Hematopoietic multipotent progenitor cell treated with erythropoietin and hydrocortisone succinate and interleukin-3 and kit ligand, for 17 days (in vitro differentiated cells): ENCODE measurements at places on chromosomes 4 and X.

DNA sequence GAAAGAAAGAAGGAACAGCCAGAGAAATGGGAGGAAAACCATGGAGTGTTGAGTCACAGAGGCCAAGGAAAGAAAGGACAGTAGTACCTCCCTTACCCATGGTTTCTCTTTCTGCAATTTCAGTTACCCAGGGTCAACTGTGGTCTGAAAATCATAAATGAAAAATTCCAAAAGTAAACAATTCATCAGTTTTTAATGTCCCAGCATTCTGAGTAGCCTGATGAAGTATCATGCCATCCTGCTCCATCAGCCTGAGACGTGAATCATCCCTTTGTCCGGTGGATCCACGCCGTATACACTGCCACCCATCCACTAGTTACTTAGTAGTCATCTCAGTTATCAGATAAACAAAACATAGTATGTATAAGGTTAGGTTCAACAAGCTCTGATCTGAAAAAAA lies 114.2 kb downstream of the COMMD8 start:
- no peak for DNase-seq

- peak; percentile 10 for DNase-seq
Measured at GRCh38 chrX:130594453-130594916, 192.7 kb downstream of the RBMX2 start.

DNA sequence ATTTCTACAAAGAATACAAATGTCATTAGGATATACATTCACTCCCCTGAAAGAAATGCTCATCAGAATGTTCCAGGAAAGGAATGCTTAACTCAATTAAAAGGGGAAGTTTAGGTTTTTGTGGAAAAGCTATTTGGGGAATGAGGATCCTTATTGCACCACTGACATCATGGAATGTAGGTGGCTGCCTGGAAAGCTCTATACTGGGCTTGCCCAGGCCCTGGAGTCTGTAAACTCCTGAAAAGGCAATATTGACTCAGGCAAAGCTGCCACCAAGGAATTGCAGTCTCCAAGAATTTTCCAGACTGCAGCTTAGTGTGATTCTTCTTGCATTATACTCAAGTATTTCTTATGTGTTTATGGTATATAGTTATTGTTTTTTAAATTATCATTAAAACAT lies 15.7 kb downstream of the DAPP1 start:
- DNase-seq, result no peak

DNA sequence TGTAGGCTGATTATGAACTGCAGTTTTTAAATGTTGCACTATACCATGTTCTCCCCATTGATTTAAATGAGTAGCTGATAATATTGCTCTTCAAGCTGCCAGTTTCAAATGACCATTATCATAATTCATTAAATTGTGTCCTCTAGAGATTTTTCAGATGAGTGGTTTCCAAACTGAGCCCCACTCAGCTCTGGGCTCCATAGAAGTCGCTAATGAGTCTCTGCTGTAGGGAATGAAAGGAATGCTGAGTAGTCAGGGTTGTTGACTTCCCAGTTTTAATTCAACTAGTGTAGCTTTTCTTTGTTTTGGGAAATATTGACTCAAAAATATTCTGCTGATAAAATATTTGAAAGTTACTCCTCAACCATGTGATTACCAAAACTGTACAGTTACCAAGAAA lies 1081.1 kb downstream of the ARAP2 start:
- no peak for DNase-seq

DNA sequence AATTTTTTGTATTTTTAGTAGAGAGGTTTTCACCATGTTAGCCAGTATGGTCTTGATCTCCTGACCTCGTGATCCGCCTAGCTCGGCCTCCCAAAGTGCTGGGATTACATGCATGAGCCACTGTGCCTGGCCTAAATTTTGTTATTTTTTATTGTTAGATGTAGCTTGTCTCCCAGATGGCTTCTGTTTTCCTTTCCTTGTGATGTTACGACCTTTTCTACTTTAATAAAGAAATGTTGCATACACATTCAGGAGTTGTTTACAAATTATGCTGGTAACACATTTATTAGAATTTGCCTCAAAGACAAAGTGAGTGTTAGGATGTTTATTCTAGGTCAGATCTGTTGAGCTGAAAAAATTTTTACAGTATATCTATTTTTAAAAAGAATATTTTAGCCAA lies 18.4 kb downstream of the PDLIM5 start:
- DNase-seq, result no peak

- no peak for DNase-seq
Measured at GRCh38 chr4:24672880-24673279, 88.5 kb upstream of the DHX15 start.

GRCh38 chr4:68951806-68952585 lies 392 bp upstream of the UGT2A3 start:
- no peak for DNase-seq

DNA sequence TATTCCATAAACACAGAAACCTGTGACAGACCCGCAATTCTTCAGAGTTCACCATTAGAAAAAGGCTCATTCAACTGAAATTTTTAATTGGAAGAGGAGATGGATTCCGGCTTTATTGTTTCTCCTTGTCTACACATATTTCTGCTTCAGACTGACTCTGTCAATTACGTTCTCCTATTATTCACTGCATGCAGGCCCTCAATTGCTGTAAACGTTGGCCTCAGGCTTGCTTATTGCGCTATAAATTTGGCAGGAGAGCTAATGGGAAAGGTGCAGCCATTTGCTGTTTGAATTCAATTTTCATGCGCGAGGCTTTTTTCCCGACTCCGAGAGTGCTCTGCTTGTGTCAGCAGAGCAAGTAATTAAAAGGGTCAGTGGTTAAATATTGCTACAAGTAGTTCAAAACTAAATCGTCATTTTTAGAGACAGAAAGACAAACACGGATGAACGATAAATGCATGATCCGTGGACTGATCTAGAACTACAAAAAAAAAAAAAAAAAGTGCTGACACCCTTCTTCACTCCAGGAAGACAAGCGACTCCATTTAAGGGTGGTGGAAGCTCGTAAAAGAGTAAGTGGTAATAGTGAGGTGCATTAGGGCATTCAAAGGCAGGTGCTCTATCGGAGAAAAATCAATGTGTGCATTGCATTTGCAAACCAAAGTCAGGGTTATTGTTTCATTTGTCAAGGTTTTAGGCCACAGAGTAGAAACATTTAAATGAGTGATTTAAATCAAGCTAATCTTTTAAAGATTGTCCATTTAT lies 841.6 kb upstream of the FRG1 start:
- DNase-seq, result no peak

DNA sequence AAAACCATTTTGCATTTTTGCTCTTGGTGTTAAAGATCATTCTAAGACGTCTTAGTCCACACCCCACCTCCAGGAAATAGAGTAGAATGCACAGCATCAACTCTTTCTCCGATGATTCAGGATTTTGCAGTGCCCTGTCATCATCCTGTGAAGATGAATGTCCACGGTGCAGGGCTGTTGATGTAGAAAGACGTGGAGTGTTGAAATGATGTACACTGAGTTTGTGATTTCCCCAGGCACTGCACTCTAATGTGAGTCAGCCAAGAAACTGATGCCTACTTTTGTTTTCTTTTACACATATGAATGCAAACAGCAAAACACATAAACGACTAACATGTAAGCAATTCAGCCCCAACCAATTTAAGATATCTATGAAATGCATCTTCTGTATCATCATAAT lies 10.5 kb downstream of the LGI2 start:
- DNase-seq, result no peak

GRCh38 chr4:5166377-5166776 lies 115.1 kb downstream of the STK32B start:
- no peak for DNase-seq

- DNase-seq, result no peak
Measured at GRCh38 chr4:131304686-131305085, 1844.4 kb upstream of the PCDH10 start.

DNA sequence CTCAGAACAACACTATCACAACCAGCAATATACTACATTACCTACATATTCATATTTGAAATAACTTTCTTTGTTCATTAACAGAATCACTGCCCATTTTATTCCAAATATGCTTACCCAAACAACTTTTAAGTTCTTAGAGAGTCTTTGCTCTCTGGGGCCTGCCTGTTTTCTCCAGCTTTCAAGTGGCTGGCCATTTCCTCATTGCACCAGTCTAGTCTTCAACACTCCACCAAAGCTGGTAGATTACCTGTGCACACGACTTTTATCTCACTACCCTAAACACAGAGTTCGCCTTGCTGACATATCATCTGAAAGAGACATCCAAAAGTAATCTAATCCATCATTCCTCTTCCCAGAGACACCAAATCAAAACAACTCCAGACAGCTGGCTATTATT lies 66.2 kb downstream of the PRDM5 start:
- DNase-seq, result no peak

DNA sequence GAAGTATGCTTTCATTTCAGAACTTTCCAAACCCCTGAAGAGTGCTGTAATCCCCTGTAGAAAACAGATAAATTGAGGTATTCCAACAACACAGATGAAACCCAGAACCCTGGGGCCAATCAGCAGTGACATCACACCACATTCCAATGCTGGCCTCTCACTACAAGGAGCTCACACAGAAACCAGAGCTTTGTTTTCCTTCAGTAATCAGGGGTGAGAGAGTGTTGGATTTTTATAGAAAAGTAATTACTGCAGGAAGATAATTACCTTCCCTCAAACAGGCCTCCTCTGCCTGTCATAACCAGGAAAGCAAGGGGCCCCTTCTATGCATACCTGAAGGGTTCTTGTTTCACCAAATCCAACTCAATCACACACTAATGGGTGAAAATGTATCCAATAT lies 246.2 kb downstream of the SCFD2 start:
- no peak for DNase-seq

DNA sequence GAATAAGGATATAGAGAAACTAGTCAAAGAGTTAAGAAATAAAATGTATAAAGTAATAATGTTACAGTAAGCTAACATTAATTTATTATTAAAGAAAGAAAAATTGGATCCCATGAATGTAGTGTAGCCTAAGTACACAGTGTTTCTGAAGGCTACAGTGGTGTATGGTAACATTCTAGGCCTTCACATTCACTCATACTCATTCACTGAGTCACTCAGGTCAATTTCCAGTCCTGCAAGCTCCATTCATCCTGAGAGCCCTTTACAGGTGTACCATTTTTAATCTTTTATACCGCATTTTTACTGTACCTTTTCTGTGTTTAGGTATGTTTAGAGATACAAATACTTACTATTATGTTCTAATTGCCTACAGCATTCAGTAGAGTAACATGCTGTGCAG lies 120.6 kb upstream of the AGA start:
- no peak for DNase-seq

- DNase-seq, result no peak
Measured at GRCh38 chr4:84846985-84847384, 119.5 kb downstream of the WDFY3 start.

DNA sequence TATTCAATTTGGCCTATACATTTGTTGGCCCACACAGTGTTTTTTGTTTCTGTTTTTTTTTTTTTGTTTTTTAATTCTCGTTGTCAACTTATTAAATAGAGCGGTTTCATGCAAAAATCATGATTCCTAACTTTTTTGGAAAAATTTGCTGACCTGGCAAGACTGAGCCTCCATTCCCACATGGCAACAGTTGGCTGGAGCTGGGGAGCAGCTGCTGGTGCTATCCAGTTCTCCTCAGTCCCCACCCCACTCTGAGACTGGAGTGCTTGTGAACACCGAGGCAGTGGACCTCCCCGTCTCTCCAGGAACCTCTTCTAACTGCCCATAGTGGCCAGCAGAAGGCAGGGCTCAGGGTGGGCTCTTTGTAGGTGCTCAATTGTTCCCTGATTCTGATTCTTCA lies 95.7 kb upstream of the OTUD4 start:
- DNase-seq, result no peak

DNA sequence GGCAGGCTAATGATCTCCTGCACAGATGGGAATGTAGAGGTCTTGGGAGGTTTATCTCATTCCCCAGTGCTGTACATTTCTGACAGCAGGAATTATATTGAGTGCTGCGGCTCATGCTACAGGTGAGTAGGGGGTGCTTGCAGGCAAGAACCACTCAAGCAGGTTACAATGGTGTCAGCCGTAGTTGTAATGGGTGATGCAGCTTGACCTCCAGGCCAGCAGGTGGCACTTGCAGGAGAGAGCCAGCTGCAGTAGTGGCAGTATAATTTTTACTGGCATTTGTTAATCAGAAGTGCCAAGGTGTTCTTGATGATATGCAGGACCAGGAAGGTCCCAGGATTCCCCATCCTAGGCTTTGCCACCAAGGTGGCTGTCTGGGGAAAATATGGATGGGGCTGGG lies 759.6 kb upstream of the NDST4 start:
- no peak for DNase-seq

- DNase-seq, result no peak
Measured at GRCh38 chr4:94577136-94577535, 125.4 kb downstream of the PDLIM5 start.

- no peak for DNase-seq
Measured at GRCh38 chr4:139969635-139970266, 184.2 kb downstream of the MAML3 start.

- DNase-seq, result no peak
Measured at GRCh38 chr4:122086338-122087065, 65.6 kb upstream of the BLTP1 start.

DNA sequence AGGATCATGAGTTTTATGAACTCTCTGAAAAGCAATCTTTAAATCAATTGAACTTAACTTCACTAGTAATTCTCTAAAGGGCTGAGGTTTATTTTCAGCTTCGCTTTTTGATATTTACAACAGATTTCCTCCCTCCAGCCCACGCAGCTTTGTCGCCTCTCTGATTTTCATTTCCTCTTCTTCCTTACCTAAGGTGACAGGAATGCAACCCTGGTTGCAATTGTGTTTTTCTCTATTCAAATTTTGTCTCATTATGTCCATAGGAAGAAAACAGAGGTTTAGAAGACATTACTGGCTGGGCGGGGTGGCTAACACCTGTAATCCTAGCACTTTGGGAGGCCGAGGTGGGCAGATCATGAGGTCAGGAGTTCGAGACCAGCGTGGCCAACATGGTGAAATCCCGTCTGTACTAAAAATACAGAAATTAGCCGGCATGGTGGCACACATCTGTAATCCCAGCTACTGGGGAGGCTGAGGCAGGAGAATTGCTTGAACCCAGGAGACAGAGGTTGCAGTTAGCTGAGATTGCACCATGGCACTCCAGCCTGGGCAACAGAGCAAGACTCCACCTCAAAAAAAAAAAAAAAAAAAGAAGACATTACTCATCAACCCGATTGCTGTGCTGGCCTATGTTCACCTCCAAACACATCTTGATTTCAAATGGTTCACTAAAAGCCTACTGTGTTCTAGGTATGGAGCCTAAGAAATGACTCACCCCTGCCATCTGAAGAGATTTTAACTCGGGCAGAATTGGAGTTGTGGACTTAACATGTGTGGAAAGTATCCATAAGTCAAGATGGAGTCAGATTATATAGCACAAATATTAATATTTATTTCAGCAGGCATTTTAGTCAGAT lies 36.8 kb downstream of the VSIG4 start:
- DNase-seq, result no peak

DNA sequence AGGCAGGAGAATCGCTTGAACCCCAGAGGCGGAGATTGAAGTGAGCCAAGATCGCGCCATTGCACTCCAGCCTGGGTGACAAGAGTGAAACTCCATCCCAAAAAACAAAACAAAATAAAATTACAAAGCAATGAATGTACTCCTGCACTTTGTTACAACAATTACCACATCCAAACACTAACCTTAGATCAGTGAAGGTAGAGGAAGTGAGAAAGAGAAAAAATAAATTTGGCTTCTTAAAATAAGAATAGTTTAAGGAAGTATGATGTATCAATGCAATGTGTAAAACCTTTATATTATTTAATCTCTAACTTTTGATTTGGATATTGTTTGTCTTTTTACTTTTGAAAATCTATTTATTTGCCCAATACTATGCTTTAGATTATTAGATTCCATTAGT lies 21.7 kb upstream of the CSN1S1 start:
- no peak for DNase-seq

GRCh38 chr4:81165861-81166430 lies 49.1 kb downstream of the PRKG2 start:
- DNase-seq, result no peak

- DNase-seq, result no peak
Measured at GRCh38 chr4:121597346-121597934, 99.3 kb downstream of the ANXA5 start.
